WTC11 (cell line): ENCODE measurements at places on chromosomes 2 and 18.

- no peak for DNase-seq
These were observed 43.8 kb downstream of the FLACC1 start for GRCh38 chr2:201313362-201313761.

GRCh38 chr2:74863802-74864248 is 29.9 kb downstream of the HK2 start:
- no peak for DNase-seq

DNA sequence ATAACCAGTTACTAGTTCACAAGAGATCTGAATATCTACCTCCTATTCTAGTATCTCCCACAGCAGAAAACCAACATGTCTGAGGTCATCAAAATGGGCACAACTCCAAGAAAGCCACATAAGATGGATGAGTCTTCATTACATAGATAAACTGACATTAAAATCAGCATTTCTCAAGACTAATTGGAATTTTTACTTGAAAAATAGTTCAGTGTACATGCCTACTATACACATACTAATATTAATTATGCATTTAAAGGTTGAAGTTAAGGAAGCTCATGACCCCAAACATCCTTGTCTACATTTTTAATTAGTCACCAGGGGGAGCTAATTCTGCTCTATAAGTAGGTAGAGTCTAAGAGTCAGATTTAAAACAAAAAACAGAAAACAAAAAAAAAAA is 41.9 kb downstream of the ZNF521 start:
- no peak for DNase-seq

GRCh38 chr2:168044176-168044575 is 203.2 kb downstream of the STK39 start:
- no peak for DNase-seq

GRCh38 chr2:231170055-231170454 is 28.4 kb upstream of the ARMC9 start:
- no peak for DNase-seq

DNA sequence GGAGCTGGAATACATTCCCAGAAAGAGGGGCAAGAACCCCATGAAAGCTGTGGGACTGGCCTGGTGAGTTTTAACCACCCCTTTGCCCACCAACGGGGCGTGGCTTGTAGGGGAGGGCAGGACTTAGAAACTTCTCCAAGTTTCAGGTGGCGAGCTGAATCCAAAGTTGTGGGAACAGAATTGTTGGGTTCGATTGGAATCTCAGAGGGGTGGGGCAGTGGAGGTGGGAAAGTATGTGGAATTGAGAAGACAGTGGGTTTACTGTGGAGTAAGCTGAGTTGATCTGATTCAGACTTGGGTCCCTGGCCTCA is 1.1 kb downstream of the PNKD start:
- no peak for DNase-seq

GRCh38 chr18:5632041-5632440 is 88.2 kb upstream of the EPB41L3 start:
- DNase-seq = no peak

DNA sequence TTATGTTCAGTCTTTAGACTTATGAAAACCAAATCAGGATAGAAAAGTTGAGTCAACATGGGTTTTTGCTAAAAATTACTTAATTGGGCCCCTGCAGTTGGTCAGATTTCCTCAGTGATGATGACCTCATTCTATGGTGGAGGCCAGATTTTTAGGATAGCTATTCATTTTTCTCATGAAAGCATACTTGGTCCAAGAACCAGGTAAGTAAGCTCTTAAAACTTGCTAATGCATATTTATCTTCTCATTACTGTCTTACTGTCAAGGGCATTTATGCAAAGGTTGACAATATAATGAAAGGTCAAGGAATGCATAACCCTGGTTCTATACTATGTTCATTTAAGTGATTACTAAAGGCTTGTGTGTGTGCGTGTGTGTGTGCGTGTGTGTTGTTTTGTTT is 650.6 kb downstream of the SATB2 start:
- no peak for DNase-seq

DNA sequence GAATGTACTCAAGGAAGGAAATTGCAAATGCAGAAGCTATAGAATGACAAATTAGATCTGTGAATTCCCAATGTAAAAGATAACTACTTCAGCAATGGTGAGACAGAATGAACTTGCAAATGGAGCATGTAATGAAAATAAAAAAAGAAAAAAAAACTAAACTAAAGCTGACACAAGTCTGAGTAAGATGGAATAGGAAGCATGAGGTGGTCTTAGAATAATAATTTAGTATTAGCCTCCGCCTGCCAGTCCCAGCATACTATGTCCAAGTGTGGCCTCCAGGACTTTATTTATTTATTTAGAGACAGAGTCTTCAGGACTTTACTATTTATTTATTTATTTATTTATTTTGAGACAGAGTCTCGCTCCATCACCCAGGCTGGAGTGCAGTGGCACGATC is 37.4 kb upstream of the SLC39A10 start:
- no peak for DNase-seq

DNA sequence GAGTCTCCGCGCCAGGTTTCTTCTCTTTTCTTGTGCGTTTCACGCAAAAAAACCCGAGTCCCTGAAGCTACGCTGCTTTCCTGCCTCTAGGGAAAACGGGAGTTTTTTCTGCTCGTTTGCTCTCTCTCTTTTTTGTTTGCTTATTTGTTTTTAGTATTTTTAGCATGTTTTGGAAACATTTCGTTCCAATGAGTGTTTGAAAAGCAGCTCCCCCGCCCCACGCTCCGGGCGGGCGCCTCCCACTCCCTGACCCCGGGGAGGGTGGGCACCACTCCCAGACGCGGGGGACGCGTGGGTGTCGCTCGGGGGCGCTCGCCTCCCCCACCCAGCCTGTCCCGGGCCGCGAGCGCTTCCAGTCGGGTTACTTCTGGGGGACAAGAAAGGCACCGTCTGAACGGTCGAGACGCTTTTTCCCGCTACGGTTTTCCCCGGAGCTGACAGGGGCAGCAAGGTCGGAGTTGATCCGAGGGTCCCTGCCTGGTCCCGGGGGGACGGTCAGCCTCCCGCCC is 446 bp upstream of the EFHD1 start:
- no peak for DNase-seq

DNA sequence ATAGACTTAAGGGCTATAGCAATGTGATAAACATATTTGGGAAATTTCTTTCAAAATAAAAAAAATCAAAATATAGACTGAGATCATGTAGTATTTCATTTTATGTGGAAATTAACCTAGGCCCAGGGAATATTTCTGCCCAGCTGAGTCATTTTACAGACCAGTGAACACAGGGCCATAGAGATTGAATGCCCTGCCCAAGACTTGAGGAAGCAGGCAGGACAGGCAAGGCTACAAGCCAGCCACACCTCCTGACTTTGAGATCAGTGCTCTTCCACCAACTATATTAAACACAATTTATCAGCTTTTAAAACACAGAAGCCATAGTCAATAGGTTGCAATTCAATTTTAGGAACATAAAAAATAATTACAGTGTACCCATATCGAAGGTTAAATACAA is 12.9 kb downstream of the CCDC148 start:
- no peak for DNase-seq

- DNase-seq = no peak
These were observed 2.2 kb upstream of the SERPINB12 start for GRCh38 chr18:63539904-63540510.

GRCh38 chr18:35116784-35117318 is 75.6 kb downstream of the MAPRE2 start:
- DNase-seq = no peak

- DNase-seq = no peak
These were observed 114.3 kb downstream of the LNPK start for GRCh38 chr2:175887776-175888175.
